ENCODE measurements at places on chromosomes 2 and 18.

DNA sequence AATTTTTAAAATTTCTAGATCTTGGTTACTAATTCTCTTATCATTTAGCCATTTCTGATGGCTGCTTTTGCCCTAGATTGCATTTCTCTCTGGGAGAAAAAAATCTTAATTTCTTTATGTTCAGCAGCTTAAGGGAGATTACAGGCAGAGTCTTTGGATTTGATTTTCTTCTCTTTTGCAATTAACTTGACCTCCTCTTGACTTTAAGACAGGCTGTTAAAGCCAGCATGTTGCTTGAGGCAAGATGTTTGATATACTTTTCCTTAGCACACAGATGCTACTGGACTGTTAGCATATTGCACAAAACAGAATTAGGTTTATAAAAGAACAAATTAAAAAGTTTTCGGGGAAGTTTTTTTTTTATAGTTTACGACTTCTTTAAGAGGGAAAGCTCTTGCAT, 50.0 kb downstream of the XRCC5 start:
- no peak for DNase-seq

- no peak for DNase-seq
These were observed 531.9 kb downstream of the IRS1 start for GRCh38 chr2:226267516-226268289.

GRCh38 chr18:34704823-34705222, 5.3 kb upstream of the DTNA start:
- DNase-seq, result no peak

DNA sequence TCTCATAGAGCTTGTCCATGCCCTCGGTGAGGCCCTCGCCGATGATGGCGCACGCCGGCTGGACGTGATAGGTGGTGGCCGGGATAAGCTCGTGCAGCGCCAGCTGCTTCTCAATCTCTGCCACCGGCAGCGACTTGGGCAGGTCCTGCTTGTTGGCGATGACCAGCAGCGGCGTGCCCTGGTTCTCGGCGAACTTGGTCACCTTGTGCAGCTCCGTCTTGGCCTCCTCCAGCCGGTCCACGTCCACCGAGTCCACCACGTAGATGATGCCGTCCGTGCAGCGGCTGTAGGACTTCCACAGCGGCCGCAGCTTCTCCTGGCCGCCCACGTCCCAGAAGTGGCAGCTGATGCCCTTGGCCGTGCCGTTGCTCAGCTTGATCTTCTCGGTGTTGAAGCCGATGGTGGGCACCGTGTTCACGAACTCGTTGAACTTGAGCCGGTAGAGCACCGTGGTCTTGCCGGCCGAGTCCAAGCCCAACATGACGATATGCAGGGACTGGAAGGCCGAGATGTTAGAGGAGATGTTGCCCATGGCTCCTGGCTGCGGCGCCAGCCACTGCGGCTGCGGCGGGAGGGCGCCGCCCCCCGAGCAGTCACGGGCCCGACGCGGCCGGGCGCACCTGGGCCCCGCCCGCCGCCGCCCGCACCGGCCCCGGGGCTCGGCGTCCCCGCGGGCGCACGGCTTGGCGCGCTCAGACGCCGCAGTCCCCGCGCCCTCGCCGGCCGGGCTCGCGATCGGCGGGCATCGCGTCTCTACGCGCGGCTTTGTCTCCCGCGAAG, 636 bp downstream of the ARL4C start:
- no peak for DNase-seq

GRCh38 chr2:164719996-164720941, 99.0 kb upstream of the GRB14 start:
- no peak for DNase-seq

GRCh38 chr2:54685263-54685775, 38.1 kb upstream of the EML6 start:
- no peak for DNase-seq

- no peak for DNase-seq
These were observed 11.6 kb upstream of the NAB1 start for GRCh38 chr2:190637281-190637734.

DNA sequence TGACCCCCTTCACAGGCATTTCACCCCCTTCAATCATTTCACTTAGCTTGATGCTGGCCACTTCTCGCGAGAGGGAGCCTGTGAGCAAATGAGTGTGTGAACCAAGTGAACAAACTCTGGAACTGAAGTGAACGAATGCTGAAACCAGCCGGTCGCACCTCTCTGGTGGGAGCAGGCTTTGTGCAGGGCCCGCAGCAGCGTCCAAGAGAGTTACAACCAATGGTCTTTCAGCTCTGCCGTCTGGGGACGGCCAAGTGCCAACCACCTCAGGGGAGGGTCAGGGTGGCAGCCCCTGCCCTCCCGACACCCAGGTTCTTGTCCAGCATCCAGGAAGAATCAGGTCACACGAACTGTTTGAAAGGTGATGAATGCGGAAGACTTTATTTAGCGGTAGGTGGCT, 764.0 kb downstream of the SUCLG1 start:
- DNase-seq, result no peak

DNA sequence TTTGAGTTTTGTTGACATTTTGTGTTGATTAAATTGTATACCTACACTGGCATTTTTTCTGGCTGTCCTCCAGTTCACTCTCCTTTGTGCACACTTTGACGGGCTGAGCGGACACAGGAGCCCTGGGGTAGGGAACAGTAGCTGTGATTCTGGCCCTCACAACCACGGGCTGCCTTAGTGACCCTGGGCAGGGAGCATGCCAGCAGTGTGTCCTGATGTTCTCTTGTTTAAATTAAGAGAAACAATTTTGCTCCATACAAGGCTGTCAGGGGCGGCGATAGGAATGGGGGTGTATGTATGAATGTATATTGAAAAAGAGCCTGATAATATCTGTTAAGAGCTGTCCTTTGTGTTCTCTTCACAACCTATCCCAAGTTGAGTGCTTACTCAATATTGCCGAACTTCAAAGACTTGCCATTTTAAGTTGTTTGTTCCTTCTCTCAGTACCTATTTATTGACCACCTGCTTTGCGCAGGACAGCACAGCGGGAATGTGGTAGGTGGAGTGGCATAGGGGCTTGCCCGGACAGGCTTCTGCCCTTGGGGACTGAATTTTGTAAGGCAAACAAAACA, 103.7 kb upstream of the EML6 start:
- DNase-seq, result no peak

DNA sequence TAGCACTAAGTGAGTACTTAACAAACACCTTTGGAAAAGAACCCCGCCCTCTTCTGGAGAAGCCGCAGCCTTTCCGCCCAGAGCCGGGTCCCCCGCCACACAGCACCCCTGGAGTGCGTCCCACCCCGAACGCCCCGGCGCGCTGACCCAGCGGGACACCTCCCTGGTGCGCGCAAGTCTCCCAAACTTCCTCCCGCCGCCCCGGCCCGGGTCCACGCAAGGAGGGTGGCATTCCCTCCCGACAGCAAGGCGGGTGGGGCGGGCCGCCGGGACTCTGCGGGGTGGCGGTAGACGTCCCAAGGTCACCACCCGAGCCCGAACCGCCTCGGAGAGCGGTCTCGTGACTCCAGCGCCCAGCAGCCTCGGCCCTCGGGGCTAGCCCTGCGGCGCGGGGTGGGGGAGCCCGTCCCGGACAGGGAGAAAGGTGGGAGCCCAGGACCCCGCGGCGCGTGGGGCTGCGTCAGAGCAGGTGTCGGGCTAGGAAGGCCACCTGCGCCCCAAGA, 598 bp downstream of the CCDC93 start:
- no peak for DNase-seq

- no peak for DNase-seq
These were observed 99.5 kb downstream of the RNF144A start for GRCh38 chr2:7016601-7017211.

DNA sequence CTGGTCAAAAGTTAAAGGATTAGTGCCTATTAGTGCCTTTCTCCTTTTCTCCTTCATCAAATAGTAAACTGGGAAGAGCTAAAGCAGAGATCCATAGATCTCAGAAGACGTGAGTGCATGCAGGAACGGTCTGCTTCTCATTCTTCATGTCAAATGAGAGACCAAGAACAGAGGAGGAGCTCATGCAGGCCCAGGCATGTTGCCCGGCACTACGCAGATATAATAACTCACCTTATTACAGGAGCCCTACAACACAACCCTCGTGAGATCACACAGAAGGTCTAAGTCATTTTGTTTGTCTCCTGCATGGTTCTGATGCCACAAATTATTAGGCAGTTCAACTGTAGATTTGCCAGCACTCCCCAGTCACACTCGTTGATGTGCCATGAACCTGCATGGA, 71.8 kb downstream of the CMPK2 start:
- DNase-seq, result no peak

All from cortex of kidney (tissue), 1 donor.